Naive B cell (primary cell): ENCODE measurements at places on chromosomes 1 and 21. TPM values are rescaled to one million over a fixed set of nuclear protein-coding genes. Genes with fewer than 3 reads are reported as not detected.

The NEGR1 gene
- not detected for polyA plus RNA-seq

The COL6A2 gene
- polyA plus RNA-seq: 0.16 TPM

The GPR3 gene
- polyA plus RNA-seq: 0.12 TPM

- H3K27ac ChIP-seq: no peak overlapping the region
- peaks cover 30% of the 10 kb centered on the region for H3K27me3 ChIP-seq
- peaks cover 11% of the 10 kb centered on the region for H3K36me3 ChIP-seq
- H3K4me3 ChIP-seq: no peak overlapping the region
- DNase-seq: no peak
These were observed 2.3 kb upstream of the KRTAP10-7 start for GRCh38 chr21:44598061-44598460.

The BRINP2 gene
- not detected for polyA plus RNA-seq

GRCh38 chr1:93350875-93351274 is 5.2 kb downstream of the DR1 start:
- peaks cover 34% of the 10 kb centered on the region for H3K4me1 ChIP-seq
- no peaks in the 10 kb centered on the region for H3K36me3 ChIP-seq
- H3K4me3 ChIP-seq: no peak overlapping the region
- DNase-seq: no peak
- no peaks in the 10 kb centered on the region for H3K27me3 ChIP-seq

- peaks cover 43% of the 10 kb centered on the region for H3K4me1 ChIP-seq
- H3K4me3 ChIP-seq: no peak overlapping the region
- H3K27ac ChIP-seq: no peak overlapping the region
- H3K36me3 ChIP-seq: no peaks in the 10 kb centered on the region
These were observed 184.4 kb downstream of the MRPL39 start for GRCh38 chr21:25422610-25423608.

DNA sequence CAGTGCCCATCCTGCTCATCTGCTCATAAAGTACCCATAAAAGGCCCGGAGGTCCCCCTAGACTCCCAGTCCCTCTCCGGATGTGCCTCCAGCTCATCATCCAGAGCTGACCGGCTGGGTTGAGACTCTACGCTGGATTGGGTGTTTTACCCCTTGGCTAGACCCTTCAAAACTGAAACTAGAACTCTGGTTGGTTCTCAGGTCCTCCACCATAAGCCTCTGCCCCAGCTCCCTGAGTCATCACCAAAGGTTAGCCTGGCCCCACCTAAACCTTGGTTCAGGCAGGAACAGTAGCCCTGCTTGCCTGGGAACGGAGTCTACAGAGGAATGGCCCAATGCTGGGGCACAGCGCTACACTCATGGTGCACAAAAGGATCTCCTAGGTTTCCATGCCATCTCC is 75.1 kb downstream of the TLR5 start:
- no peaks in the 10 kb centered on the region for H3K4me1 ChIP-seq
- H3K4me3 ChIP-seq: no peak overlapping the region
- DNase-seq: no peak
- no peak overlapping the region for H3K27ac ChIP-seq

The OR10Z1 gene
- not detected for polyA plus RNA-seq

GRCh38 chr1:170623171-170623570 is 40.8 kb upstream of the PRRX1 start:
- no peak overlapping the region for H3K27ac ChIP-seq
- no peak overlapping the region for H3K4me3 ChIP-seq
- DNase-seq: no peak
- peaks cover 8% of the 10 kb centered on the region for H3K27me3 ChIP-seq
- H3K4me1 ChIP-seq: no peaks in the 10 kb centered on the region
- no peaks in the 10 kb centered on the region for H3K36me3 ChIP-seq

DNA sequence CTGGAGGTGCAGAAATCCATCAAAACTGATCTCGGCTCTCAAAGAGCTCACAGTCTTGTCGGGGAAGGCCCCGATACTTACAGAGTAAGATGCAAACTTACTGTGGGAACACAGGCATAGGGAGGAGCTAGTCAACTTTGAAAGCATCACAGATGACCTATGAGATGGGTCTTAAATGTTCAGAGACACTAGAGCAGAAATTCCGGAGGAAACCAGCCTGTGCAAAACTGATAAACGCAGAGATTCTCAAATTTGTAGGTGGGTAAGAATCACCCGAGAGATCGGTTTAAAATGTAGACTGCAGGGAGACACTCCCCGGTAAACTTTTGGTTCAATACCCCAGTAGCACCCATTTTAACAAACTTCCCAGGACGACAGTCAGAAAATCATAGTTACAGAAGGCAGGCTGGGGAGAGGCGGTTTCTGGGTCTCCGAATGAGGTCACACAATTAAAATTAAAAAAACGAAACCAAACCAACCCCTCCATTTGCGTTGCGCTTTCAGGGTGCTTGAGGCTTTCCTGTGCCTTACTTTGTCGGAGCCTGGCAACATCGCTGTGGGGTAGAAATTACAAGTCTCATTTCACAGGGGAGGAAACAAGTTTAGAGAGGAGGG is 755 bp upstream of the THRAP3 start:
- H3K27ac ChIP-seq: peak overlapping the region; percentile 99
- peak overlapping the region; percentile 98 for H3K4me3 ChIP-seq
- no peaks in the 10 kb centered on the region for H3K27me3 ChIP-seq
- H3K36me3 ChIP-seq: peaks cover 11% of the 10 kb centered on the region

The INAVA gene
- not detected for polyA plus RNA-seq
